ENCODE measurements at places on chromosomes 11 and 22.

DNA sequence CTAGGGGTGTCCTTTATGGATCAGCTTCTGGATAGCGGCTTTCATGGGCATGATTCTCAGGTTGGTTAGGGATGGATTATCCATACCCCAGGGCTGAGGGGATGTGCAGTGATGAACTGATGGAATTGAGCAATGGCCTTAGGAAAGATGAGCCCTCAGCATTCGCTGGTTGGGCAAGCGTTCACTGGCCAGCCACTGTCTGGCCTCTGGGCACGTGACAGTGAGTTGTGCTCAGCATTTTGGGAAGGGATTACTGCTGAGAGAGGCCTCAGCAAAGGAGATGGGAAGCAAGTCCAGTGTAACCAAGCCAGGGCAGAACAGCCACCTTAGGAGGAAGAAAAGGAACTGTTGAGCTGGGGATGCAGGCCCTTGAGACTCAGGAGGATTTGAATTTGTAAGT is 17.4 kb downstream of the UBASH3B start:
- DNase-seq: no peak

- DNase-seq: no peak
Measured at GRCh38 chr11:113896156-113896879, 8.3 kb upstream of the HTR3B start.

DNA sequence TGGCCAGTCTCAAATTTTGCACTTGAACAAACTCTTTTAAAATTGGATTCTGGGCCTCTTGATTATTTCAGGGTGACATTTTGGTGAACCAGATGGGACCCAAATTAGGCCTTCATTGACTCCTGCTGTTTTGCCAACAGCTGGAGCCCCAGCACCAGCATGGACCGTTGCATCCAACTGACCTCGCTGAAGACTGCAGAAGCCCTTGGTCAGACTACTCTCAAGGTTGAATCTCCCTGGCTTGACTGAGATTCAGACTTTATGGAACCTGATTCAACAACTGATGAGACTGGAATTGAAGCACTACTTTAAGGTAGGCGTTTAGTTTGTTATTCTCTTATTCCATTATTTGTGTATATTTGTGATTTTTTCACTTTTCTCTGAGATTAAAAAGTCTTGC is 41.7 kb downstream of the NARS2 start:
- DNase-seq: no peak

DNA sequence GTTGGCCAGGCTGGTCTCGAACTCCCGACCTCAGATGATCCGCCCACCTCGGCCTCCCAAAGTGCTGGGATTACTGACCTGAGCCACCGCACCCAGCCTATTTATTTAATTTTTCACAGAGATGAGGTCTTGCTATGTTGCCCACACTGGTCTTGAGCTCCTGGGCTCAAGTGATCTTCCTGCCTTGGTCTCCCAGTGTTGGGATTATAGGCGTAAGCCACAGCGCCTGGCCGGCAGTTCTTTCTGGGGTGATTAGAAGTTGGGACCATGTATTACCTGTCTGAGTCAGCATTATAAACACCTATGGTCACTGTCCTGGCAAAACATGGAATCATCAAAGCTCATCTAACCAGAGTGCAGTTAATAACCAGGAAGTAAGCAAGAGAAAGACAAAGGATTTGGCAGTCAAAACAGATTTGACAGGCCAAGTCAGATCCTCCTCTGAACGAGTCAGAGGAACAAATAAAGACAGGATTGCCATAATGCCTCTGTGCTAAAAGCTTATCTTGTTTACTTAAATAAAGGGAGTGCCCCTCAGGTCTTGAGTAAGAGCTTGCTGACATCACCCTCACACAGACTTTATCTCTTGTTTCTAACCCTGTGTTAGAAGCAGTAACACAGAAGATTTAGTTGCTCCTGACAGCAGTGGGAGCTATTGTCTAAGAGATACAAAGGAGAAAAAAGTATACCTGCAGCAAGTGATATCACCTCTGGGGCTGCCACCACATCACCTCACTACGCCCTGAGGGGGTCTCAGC is 3.7 kb downstream of the SERPIND1 start:
- no peak for DNase-seq

GRCh38 chr11:88709567-88709966 is 356.2 kb downstream of the GRM5 start:
- DNase-seq: no peak

GRCh38 chr11:106216281-106216680 is 138.8 kb downstream of the AASDHPPT start:
- no peak for DNase-seq

- DNase-seq: no peak
Measured at GRCh38 chr11:29937526-29937925, 79.3 kb downstream of the KCNA4 start.

DNA sequence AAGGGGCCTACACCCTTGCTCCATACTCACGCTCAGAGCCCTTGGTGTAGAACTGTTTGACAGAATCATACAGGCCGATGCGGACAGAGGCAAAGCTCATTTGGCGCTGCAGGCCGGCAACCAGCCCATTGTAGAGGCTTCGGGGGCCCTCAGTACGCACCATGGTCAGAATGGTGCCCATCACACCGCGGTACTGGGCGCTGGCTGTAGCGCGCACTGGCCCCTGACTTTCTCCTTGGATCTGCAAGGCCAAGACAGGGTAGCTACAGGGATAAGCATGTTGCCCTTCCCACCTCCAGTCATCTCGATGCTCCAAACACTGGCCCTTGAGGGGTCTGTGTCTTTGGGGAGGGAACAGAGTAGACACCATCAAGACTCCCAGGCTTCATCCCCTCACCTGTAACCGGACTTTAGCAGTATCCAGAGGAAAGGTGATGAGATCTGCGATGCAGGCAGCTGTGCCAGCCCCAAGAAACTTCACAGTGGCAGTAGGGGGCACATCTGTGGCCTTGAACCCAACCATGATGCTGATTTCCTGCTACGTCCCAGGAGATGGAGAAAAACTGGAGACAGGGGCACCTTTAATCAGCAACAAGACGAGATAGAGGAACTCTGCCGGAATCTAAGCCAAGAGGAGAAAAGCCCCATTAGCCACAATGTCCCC is 4.7 kb downstream of the UCP2 start:
- DNase-seq: no peak

DNA sequence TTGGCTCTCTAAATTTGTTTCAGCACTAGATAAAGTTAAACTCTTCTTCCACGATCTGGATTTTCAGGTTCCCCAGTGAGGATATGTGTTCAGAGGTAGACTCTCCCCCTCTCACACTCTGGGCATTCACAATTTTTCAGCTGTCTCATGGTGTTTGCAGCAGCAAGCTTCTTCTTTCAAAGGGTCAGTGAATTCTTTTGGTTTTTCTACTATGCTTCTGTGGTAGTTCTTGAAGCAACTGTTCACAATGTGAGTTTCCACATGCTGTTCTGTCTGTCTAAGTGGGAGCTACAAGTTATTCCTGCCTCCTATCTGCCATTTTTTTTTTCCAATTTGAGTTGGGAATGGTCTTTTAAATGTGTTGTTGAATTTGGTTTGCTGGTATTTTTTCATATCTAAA is 25.4 kb downstream of the CNTF start:
- no peak for DNase-seq

GRCh38 chr22:25153961-25154666 is 45.5 kb upstream of the CRYBB3 start:
- DNase-seq: no peak
